NCI-H2227 treated with DMSO at 0.1 percent for 48 hours (cell line): ENCODE measurements at places on chromosomes 3 and 15.
A peak's percentile ranks its signal among the peaks of the same experiment; 100 is the strongest.

- DNase-seq = no peak
Measured at GRCh38 chr15:31160297-31160696, 58.8 kb upstream of the TRPM1 start.

- peak; percentile 12 for DNase-seq
Measured at GRCh38 chr15:29043736-29044502, 158.1 kb downstream of the APBA2 start.

DNA sequence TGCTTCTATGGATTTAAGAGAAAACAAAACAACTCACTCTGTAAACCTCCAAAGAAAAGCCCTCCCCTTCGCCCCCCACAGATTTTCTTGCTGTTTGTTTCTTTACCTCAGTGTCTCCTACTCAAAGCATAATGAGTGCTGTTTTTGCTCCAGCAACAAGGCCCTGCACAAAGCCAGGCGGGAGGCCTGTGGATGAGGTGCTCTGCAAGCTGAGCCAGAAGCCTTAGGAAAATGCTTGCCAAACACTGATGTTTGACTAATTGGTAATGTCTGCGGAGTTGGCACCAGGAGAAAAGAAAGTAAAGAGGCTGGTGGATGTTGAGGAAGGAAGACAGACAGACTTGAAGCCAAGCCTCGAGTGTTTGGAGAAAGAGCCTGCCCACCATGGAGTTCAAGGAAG lies 99.7 kb downstream of the RARB start:
- no peak for DNase-seq

DNA sequence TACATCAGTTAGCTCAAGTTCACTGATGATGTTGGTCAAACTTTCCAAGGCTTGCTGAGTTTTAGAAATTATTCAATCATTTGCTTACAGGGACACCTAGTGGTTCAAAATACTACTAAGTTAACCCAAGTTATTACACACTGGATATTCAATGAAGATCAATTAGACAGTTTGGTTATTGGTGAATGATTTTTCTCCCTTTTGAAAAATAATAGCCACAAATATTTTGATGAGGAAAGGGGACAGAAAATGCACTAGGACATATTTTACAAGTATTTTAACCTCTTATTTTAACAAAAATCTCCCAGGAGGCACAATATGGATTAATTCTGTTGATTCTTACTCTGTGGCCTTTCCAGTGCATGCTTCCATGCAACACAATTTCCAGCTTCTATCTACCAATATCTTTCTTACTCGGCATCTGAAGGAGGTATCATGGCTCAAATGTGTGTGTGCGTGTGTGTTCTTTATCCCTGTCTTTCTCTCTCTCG lies 20.1 kb upstream of the GOLGA6L2 start:
- no peak for DNase-seq

GRCh38 chr3:156525808-156526207 lies 29.1 kb downstream of the SSR3 start:
- DNase-seq = no peak

DNA sequence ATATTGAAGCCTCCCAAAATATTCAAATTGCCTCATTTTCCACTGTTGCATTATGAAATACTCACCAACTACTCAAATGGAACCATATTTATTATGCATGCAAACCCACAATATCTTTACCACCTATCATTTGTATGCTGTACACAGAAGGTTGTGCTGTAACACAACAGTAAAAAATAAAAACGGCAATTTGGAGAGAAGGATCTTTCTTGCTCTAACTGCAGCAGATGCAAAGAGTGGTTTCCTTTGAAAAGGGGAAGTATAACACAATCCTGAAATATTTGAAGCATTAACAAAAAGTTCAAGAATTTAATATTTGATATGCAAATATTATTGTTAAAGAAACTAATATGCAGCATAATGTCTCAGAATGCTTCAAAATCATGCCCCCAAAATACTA lies 244.5 kb upstream of the SUCLG2 start:
- DNase-seq = no peak

GRCh38 chr3:153897842-153898241 lies 223.3 kb upstream of the ARHGEF26 start:
- no peak for DNase-seq

- DNase-seq = no peak
Measured at GRCh38 chr15:85865070-85865684, 70.5 kb upstream of the KLHL25 start.
